ENCODE measurements at places on chromosomes 16 and 17.

DNA sequence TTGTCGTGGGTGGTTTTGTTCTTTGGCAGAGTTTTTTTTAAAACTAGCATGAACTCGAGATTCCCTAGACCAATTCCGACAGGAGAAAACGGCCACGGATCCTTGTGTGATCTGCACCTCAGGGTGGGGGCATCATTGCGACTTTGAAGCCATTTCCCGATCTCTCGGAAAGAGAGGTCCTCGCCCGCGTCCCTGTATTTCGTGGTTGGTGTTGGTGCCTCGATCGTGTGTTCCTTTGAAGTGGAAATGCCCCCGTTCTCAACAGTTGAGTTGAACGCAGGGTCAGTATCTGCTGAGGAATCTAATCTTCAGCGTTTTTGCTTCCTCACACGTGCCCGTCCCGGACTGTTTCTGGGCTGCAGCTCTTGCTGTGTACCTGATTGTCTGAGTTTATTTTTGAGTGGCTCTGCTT, 1.1 kb downstream of the CRAMP1 start:
- no peak for DNase-seq

- no peak for DNase-seq
These were observed 48.4 kb downstream of the NOG start for GRCh38 chr17:56641894-56642293.

DNA sequence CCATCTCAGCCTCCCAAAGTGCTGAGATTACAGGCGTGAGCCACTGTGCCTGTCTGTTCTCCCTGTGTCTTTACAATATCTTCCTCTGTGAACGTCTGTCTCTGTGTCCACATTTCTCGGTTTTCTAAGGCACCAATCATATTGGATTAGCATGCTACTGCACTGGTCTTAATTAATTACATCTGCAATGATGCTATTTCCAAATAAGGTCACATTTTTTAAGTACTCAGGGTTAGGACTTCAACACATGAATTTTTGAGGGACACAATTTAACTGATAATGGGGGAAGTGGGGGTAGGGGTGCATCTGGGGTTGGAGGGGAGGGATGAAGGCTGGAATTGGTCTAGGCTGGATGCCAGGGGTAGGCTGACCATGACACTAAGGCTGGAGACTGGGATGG, 102.6 kb downstream of the N4BP1 start:
- DNase-seq = no peak

DNA sequence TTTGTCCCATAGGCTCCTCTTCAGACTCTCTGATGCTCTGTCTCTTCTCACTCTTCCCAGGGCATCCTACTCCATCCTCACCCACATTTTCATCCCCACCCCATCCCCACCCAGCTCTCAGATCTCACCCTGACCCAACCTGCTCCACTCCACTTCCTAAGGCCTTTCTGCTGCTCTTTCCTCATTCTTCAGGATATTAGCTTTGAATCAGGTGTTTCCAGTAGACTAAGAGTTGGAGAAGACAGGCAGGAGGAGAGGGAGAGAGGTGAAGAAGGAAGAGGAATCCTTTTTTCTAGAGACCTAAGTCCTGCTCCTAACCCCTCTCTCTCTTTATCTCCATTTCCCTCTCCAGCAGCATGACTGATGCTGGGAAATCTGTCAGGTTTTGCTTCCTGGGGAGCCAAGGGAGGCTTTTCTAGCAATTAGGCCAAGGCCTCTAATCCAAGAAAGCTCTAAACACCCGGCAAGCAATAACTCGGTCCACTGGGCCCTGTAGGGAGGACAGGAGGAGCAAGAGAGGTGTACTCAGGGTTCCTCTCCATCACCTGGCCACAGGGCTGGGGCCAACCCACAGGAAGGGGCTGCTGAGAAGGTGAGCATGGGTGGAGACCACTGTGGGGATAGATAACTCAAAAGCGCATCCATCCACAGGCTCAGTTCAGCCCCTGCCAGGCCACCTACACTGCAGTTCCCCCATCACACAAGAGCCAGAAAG, 133.3 kb downstream of the TMEM132E start:
- DNase-seq = no peak

DNA sequence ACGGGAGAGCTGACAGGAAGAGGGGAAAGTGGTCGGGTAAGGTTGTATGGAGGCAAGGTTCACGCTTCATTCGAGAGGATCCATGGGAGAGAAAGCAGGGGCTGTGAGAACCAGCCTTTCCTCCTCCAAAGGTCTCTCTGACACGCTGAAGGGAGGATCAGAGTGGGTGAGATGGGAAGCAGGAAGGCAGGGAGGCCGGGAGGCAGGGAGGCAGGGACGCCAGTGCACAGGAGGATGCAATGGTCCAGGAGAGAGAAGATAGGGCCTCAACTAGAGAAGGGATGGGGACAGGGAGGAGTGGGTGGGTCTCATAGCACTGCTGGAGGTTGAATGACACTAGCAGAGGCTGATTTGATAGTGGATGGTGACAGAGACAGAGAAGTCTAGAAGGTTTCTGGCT, 54.1 kb downstream of the PIMREG start:
- DNase-seq = no peak

DNA sequence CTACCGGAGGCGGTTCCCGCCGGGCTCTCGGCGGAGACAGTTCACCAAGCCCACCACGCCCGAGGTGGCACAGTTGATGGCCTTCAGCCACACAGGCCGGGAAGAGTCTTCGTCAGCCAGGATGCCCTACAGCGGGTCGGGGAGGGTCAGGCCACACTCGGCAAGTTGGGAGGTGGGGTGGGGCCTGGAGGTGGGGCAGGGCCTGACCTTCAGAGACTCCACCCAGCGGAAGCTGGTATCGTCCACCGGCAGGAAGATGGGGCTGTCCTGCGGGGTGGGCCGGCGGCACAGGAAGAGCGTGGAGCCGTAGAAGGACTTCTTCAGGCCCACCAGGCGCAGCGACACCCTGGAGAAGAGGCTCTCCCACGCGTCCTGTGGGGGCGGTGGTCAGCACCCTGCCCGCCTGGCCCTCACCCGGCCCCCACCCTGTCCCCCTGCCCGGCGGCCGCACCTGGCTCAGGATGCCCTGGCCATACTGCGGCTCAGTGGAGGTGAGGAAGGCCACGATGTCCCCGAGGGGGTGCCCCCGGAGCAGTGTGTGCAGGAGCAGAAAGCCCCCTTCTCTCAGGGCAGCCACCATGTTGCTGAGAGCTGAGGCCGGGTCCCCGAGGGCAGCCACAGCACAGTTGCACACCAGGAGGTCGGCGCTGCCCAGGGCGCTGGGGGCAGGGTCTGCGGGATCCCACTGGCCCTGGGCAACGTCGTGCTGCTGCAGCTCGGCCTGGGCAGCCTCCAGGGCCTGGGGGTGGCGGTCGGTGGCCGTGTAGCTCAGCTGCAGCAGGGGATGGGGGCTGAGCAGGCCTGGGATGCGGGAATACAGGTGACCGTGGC, 12.8 kb downstream of the FASN start:
- no peak for DNase-seq

- DNase-seq = no peak
These were observed 43.6 kb downstream of the NOS2 start for GRCh38 chr17:27756467-27757371.

GRCh38 chr17:29726715-29727252, 104.1 kb upstream of the CORO6 start:
- DNase-seq = no peak

GRCh38 chr17:71338396-71338795, 782.4 kb upstream of the SOX9 start:
- no peak for DNase-seq

DNA sequence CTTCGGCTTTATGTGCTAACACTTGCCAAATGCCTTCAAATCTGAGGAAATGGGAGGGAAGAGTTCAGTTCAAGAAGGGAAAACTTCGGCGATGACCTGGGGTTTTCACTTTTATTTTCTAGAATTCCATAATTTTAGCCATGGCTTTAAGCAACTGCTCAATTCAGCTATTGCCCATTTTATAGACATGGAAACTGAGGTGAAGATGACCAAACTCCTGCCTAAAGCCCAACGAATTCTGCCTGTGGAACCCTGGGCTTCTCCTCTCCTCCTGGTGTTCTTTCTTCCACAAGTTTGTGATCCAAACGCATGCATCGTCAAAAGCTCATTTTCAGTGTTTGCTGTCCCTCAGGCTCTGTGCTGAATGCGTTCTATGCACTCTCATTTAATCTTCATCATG, 49.4 kb upstream of the NDRG4 start:
- DNase-seq = no peak

DNA sequence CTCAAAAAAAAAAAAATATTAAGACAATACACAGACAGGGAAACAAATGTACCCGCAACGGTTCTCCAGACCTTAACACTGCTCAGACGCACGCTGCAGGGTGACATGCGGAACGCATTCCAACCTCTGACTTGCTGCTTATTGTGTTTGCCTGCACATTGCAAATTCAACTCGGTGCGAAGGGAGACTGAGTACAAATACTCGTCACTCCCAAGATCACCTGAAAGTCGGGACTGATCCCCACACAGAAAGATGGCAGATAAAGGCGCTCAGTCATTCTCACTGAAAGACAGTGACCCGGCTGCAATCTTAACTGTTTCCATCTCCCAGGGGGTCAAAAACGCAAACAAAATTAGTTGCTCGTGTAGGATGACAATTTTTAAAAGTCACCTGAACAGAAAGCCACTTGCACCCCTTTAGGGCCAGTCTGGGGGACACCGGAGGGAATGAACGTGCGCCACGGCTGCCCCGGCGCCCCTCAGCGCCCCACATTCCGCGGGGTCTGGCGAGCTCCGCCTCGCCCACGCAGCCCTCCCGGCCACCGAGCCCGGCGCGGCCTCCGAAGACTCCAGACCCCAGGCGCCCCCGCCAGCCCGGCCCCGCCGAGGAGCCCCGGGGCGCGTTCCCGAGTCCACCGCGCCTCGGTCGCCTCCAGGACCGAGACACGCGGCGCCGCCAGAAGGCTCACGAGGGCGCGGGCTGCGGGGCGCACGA, 589 bp downstream of the CLCN7 start:
- no peak for DNase-seq

DNA sequence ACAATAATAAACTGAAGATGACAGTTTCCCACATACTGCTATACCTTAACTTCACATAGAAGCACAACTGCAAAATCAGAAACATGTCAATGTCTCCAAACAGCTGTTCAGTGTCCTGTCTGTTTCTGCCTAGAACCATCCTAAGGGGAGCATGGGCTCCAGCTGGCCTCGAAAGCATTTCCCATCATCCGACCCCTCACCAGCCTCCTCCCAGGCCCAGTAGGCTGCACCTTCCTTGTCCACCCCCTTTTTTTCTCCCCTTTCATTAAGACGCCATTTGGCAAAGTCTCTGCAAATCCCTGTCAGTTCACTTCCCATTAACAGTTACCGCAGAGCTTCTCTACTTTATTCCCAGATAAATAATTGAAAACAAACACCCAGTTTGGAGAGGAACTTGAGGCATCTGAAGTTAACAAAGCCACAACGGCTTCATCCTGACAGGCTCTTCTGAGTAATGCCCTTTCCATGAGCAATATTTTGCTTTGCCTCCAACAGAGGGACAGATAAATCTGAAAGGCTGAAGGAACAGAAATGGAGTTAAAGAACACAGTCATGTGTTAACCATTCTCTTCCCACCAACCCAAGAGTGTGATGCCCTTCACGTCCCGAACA, 65.3 kb downstream of the SLC39A11 start:
- no peak for DNase-seq

- DNase-seq = no peak
These were observed 15.5 kb downstream of the YPEL2 start for GRCh38 chr17:59346876-59347407.

DNA sequence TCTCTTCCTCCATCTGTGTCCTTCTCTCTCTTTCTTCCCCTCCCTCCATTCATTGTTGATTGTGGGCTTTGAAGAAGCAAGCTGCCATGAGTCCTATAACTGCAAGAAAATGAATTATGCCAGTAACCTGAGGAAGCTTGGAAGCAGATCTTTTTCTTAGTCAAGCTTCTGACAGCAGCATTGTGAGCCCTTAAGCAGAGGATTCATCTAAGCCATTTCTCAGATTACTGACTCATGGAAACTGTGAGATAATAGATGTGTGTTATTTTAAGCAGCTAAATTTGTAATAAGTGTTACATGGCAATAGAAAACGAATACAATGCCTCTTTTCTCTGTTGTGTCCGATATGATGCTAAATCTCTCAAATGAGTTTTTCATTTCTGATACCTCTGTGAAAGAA, 1109.7 kb downstream of the CDH11 start:
- DNase-seq = no peak

GRCh38 chr16:25035494-25036405, 20.6 kb upstream of the ARHGAP17 start:
- no peak for DNase-seq

DNA sequence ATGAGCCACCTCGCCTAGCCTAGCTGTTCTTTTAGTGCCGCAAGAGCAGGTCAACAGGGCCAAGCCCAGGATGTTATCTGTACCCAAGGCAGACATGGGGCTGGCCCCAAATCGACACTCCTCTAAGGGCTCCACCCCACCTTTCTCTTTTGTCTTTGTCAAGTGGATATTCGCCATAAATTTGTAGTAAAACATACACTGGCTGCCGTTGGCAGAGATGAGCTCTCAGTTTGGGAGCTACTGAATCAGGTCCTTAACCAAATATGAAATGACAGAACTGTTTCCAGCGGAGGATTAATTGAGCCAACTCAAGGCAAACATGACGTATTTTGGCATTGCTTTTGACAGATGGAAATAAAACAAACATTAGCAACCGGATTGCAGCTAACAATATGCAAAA, 556.9 kb upstream of the CDH5 start:
- DNase-seq = no peak

DNA sequence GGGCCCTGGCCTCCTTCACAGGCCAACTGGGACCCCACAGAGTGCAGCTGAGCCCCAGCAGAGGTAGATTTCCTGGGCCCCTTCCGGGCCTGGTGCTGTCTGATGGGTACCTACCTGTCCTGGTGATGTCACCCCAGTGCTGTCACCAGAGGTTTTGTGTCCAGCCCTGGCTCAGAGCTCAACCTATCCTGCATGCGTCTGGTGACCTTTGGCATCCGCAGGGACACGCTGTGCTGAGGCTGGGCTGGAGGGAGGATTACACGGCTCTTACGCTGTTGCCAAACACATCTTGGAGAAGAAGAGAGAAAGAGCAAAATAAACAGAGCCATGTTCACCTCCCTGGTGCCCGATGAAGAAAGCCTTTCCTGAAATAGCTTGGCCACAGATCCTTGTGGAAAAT, 70.6 kb upstream of the MED9 start:
- no peak for DNase-seq

- DNase-seq = no peak
These were observed 210.1 kb upstream of the TNRC6C start for GRCh38 chr17:77748436-77748835.

DNA sequence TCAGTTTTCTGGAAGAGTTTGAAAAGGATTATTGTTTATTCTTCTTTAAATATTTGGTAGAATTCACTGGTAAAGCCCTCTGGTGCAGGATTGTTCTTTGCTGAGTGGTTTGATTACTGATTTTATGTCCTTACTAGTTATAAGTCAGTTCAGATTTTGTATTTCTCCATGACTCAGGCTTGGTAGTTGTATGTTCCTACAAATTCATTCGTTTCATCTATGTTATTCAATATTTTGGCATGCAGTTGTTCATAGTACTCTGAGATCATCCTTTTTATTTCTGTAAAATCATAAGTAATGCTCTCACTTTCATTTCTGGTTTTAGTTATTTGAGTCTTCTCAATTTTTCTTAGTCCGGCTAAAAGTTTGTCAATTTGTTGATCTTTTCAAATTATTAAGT, 58.1 kb upstream of the CRYM start:
- no peak for DNase-seq

- DNase-seq = no peak
These were observed 78.8 kb downstream of the WIPI1 start for GRCh38 chr17:68378268-68379176.

Measured in left renal cortex interstitium (tissue), 4 donors.